ENCODE measurements at places on chromosomes 12 and 14.

- DNase-seq, result no peak
Observed at GRCh38 chr12:109480356-109480755, 2.9 kb downstream of the UBE3B start.

GRCh38 chr12:123232807-123233504 lies at the start of the genes MPHOSPH9 and MTRFR:
TSS of gene MPHOSPH9 (minus strand) at chr12:123233141. CDS start at chr12:123230364, 2,777 bp downstream.
TSS of gene MTRFR (plus strand) at chr12:123233436. CDS start at chr12:123253675, 20,239 bp downstream.
- DNase-seq, result peak; percentile 98

GRCh38 chr12:28086521-28087155 lies 103.6 kb upstream of the CCDC91 start:
- no peak for DNase-seq

DNA sequence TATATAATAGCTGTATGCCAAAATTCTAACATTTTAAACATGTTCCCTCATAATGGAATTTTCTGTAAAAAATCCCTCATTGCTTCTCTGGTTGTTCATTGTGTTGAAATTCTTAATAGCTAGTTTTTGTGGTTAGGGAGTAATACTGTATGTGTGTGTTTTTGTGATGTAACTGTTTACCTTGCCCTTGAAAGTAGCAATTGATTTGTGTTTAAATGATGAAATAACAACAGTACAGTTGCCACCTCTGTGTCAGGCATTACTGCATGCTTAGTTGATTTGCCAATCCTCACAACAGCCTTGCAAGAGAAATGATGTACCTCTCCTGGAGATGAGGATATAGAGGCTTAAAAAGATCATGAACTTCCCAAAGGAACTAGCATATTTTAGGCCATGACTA lies 94.9 kb downstream of the DAAM1 start:
- DNase-seq, result no peak

Measured in amygdala (tissue), 56 donors.